Fibroblast of skin of right quadriceps (primary cell): ENCODE measurements at places on chromosomes 1 and 21.

DNA sequence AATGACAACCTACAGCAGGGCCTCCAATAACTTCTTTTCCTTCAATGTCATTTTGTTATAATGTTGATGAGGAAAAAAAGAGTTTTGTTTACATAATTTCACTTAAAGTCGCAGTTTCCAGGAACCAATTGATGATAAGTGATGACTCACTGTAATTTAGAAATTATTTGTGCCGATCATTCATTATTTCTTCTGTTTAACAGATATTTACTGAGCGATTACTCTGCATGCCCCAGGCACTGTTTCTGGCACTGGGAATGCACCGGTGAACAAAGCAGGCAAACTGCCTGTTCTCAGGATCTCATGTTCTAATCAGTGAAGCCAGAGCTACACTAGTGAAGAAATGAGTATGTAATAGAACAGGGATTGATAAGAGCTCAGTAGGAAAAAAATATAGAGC lies 403.4 kb downstream of the NTNG1 start:
- DNase-seq = no peak

DNA sequence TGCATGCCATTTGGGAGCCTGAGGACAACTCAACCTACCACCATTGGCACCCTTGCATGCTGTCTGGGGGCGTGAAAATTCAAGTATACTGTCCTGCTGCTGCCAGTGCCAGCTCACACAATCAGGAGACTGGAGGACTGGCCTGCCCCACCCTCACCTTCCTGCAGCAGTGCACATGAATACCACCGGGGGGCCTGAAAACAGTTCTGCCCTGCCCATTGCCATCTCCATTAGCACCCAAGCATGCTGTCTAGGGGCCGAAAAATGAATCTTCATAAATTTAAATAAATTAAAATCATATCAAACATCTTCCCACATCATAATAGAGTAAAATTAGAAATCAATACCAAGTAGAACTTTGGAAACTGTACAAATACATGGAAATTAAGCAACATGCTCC lies 322.1 kb upstream of the TMPRSS15 start:
- DNase-seq = no peak

DNA sequence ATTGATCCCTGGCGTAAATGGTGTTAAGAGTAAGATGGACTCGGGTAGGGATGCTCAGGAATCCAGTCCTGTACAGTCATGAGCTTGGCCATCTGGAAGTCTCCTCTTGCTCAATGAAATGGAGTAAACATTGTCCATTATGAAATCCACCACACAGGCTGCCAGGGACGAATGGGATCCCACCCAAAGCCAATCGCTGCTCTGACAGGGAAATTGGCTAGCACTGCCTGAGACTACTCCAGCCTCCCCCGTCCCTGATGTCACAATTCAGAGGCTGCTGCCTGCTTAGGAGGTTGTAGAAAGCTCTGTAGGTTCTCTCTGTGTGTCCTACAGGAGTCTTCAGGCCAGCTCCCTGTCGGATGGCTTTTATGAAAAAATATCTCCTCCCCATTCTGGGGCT lies at the start of gene HSD11B1:
Gene HSD11B1 (plus strand): TSS at position 263 of the 400 bp plus-strand sequence. CDS start 97 bp downstream, at position 360.
- peak; percentile 30 for DNase-seq

- peak; percentile 31 for DNase-seq
These were observed 31.1 kb upstream of the MTF1 start for GRCh38 chr1:37890378-37891014.

DNA sequence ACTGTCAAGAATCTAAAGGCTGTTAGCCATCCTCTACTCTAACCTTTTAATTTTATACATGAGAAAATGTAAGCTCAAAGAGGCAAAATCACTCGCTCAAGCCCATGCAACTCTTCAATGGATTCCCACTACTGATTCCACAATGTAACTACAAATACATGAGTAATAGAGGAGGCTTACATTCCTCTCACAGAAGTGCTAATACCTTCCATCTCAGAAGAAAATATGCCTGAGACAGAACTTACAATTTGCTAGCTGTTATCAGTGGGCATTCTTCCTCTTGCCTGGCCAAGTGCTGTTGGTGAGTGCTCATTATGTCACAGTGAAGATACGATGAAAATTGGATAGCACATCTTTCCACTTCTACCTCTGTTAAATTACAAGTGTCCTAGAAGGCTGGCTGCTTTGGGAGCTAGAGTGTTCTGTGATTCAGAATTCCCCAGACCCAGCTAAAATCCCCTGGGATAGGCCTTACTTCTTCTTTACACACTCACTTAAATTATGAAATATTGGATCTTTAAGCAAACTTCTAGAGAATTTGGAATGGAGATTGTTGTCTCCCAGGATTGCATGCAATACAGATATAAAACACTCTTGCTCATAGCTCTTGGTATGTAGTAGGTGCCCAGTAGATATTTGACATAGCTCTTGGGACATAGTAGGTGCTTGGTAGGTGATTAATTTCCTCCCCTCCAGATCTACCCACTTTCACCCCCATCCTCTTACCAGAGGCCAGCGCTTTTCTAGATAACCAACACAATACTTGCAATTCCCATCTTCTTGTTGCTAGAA lies 24.1 kb downstream of the BCL9 start:
- peak; percentile 11 for DNase-seq

DNA sequence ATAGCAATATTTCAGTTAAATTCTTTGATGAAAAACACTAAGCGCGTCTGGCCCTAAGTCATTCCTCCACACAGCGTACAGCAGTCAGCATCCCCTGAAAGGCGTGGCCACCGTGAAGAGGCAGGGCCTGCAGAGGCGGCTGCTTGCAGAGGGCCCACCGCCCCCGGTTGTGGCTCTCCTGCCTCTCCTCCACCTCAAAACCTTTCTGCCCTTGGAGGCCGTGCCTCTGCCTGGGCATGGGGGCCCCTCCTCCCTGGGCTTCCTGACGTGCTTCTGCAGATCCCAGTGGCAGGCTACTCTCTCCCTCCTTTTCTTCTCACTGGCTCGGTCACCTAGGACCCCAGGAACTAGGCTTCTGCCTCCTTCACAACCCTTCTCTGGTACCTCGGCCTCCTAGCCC lies 16.2 kb downstream of the CLSTN1 start:
- DNase-seq = no peak

DNA sequence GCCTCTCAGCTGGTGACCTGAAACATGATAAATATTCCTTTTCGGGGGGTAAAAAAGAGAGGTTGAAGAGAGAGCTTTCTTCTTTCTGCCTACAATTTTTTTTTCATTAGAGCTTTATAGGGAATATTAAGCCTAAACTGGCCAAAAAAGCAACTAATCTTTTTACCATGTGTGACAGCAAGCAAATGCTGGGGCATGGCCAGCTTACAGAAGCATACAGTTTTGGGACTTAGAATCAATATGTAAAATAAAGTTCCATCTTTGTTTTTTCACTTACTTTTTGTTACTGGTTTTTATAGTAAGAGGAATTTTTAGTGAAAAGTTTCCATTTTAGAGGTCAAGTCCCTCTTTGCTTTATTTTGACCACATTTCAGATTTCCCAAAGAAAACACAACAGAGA lies 301.2 kb upstream of the DEPDC1 start:
- no peak for DNase-seq

DNA sequence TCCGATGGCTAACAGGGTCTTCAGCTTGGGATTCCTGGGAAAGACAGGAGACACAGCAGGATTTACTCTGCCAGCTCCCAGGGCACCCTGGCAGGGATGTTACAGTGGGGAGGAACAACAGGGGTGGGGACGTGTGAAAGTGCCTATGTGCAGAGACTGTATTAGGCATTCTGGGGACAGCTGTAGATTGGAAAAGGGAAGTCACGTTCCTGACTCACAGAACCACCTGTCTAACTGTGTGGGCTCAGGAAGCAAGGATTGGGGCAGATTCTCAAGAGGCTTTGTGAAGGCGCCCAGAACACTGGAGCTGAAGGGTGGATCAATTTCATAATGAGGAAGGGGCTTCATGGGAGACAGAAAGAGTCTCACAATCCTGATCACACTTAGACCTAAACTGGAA lies 4.4 kb downstream of the CHIT1 start:
- no peak for DNase-seq

DNA sequence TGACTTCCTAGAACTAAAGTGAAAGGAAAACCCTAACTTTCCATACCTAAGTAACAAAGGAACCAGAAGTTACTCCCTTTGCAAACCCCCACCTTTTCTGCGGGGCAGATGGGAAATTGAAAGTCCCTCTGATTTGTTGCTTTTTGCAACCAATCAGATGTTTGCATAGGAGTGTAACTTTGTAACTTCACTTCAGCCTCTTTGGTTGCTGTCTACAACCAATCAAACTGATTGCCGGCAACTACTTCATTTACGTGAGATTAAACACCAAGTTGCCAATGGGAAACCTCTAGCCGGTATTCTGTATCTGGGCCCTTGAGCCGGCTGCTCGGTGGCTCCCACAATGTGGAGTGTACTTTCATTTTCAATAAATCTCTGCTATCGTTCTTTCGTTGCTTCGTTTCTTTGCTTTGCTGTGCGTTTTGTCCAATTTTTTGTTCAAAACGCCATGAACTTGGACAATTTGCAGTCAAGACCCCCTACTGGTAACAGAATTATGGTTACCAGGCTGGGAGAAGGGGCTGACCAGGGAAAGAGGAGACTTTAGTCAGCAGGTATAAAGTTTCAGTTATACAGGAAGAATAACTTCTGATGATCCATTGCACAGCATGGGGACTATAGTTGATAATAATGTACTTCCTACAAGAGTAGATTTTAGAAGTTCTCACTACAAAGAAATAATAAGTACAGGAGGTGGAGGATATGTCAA lies 69.2 kb upstream of the RGS2 start:
- no peak for DNase-seq

DNA sequence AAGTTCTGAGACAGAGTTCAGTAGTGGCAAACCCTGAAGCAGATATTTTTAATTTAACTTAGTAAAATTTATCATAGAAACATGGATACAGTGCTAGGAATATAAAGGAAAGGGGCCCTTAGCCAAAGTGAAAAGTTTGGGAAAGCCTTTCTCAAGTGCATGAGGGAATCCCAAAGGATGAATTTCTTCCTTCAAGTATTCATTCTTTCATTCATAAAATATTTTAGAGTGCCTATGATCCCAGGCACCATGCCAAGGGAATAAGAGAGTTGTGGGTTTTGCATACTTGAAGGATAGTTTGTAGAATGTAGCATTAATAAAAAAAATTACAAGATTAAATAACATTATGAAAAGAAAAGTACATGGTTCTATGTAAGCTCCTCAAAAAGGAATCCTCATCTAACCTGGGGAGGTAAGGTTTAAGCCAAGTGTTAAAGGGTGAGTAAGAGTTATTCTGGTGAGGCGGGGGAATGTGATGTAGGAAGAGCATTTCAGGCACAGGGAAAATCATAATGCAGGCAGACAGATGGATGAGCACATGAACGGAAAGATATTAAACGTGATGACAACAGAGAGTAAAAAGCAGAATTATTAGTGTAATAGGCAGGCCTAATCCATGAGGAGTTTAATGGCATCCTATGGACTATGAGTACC lies 40.4 kb upstream of the NTNG1 start:
- peak; percentile 81 for DNase-seq
